ENCODE measurements at places on chromosomes 16 and 17.
A peak's percentile ranks its signal among the peaks of the same experiment; 100 is the strongest.

DNA sequence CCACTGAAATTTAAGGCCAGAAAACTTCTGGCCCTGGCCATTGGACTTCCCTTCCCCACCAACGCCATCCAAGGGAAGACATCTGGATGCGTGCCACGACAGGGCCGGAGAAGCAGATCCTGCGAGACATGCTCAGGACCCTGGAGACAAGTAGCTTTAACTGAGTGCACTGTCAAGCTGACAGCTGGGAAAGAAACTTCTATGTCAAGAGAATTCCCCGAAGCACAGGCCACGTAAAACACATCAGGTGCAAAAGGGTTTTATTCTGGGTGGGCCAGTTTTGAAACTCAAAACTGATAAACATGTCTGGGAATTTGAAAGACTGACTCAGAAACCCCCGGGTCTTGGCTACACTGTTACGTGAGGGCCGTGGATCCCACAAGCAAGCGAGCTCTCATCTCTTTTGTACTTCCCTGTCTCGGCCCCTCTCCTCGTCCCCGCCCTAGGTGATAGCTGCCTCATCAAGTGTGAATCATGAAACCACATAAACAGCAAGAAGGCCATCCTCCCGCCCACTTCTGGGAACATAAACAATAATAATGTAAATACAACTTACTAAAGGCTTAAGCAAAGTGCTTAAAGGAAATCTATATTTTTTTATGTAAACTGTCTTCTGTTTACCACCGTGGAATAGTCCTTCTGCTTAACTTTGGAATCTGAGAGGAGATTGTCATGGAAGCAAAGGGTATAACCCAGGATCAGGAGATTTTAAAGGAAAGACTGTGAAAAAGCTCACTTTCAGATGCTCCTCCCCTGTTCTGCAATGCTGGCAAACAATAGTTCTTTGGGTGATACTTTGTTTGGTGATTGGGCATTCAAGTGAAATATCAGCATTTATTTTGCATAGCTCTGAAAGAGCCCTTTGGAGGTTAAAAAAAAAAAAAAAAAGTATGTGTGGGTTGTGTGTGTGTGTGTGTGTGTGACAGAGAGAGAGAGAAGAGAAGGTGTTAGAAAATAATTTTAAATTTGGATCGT, 406.0 kb upstream of the MAF start:
- no peak for DNase-seq

DNA sequence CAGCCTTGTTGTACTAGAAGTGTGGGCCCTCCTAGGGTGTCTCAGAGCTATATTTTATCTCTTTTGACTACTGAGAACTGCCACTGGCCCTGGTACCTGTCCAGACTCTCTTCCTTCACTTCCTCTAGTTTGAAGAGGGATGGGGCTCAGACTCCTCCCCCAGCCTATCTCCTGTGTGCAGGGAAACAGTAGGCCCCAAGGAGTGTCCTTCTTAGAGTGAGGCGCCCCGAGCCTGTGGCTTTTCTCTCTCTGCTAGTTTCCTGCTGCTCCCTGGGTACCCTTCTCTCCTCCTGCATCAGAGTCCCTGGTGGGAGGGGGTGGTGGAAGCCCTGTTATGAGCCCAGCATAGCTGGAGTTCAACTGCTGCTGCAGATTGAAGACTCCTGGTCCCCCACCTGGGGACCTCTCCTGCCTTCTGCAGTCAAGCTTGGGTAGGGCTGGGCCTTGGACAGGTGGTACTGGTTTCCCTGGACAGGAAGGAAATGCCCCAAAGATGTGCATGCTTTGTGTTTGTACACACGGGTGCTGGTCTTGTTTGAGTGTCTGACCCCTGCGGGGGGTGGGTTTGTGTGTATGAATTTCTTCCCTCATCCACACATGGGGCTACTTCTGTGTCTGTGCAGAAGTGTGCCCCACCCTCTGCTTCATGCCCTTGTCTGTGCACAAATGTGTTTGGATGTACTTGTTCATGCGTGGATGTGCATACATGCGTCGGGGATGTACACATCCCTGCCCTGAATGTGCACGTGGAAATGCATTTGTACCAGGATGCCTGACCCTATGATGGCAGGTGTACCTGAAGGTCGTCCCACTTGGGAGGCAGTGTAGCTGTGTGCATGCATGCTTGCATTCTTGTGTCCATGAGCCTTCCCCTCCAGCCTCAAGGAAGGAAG, 6.9 kb downstream of the RARA start:
- no peak for DNase-seq

- no peak for DNase-seq
Observed at GRCh38 chr17:56157845-56158244, 4.6 kb downstream of the ANKFN1 start.

DNA sequence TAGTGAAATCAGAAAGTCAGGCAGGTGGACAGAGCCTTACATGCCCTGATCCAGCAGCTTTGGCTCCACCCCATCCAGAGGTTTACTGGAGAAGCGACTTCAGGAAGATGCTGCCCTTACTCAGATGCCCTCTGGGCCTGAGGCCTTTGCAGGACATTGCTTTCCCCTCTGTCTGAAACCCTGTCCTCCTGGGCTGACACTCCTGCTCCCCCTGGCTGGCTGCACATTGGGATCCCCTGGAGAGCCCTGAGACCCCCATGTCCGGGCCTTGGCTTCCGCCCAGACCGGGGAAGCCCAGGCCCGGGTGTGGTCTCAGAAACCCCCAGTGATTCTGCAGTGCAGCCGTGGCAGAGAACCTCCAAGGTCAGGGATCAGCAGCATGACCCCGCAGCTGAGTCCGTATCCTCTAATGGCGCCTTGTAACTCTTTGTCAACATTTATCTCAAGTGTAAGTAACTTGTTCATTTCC, 36.6 kb downstream of the BCO1 start:
- DNase-seq, result no peak

- DNase-seq, result no peak
Observed at GRCh38 chr17:56109836-56110235, 43.4 kb upstream of the ANKFN1 start.

DNA sequence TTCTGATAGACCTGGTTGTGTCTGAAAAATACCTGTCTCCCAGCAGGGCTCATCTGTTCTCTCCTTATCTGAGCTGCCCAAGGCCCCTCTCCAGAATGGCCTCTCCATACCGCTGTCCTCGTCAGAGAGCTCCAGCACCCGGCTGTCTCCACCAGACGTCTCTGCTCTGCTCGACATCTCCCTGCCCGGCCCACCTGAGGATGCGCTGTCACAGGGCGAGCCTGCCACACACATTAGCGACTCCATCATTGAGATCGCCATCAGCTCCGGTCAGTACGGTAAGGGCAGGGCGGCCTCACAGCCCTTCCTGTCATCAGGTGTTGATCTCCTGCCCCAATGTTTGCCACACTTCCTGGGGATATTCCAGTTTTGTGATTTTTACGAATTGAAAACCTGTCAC, 10.2 kb upstream of the JPT2 start:
- DNase-seq, result no peak

- no peak for DNase-seq
Observed at GRCh38 chr17:75271955-75272847, 1.2 kb upstream of the MIF4GD start.

DNA sequence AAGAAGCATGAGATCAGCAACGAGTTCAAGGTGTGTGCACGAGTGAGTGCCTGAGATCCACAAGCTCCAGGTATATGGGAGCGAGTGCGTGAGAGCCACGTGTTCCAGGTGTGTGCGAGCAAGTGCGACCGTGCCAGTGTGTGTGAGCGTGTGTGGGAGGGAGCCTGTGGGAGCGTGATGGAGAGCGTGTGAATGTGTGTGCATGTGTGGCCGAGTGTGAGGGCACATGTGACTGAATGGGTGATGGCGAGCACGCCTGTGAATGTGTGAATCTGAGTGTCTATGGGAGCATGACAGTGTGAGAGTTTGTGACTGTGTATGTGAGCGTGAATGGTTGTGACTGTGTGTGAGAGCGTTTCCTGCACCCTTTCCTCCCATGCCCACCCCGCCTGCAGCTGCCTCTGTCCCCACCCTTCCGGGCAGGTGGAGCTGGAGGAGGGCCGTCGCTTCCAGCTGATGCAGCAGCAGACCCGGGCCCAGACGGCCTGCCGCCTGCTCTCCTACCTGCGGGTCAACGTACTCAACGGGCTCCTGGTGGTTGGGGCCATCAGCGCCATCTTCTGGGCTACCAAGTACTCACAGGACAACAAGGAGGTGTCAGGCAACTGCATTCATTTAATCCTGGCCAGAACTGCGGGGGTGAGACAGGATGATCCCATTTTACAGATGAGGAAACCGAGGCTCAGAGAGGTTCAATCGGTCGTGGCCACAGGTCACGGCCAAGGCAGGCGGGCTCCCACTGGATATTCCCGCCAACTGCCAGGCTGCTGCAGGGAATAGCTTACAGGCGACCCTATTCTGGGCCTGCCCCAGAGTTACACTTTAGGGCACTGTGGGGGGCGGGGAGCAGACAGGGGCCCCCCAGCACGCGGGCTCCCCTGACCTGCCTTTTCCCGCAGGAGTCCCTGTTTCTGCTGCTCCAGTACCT, 3.7 kb downstream of the TMC8 start:
- peak; percentile 61 for DNase-seq

DNA sequence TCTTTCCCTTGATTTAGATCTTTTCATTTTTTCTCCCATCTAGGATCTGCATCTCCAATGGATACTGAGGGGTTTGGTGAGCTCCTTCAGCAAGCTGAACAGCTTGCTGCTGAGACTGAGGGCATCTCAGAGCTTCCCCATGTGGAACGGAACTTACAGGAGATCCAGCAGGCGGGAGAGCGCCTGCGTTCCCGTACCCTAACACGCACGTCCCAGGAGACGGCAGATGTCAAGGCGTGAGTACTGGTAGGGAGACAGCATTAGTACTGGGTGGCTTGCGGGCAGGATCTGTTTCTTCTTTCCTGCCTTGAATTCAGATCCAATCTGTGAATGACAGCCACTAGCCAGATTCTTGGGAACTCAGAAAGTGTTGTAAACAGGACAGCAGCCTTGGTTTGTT, 18.3 kb downstream of the NUP93 start:
- no peak for DNase-seq

DNA sequence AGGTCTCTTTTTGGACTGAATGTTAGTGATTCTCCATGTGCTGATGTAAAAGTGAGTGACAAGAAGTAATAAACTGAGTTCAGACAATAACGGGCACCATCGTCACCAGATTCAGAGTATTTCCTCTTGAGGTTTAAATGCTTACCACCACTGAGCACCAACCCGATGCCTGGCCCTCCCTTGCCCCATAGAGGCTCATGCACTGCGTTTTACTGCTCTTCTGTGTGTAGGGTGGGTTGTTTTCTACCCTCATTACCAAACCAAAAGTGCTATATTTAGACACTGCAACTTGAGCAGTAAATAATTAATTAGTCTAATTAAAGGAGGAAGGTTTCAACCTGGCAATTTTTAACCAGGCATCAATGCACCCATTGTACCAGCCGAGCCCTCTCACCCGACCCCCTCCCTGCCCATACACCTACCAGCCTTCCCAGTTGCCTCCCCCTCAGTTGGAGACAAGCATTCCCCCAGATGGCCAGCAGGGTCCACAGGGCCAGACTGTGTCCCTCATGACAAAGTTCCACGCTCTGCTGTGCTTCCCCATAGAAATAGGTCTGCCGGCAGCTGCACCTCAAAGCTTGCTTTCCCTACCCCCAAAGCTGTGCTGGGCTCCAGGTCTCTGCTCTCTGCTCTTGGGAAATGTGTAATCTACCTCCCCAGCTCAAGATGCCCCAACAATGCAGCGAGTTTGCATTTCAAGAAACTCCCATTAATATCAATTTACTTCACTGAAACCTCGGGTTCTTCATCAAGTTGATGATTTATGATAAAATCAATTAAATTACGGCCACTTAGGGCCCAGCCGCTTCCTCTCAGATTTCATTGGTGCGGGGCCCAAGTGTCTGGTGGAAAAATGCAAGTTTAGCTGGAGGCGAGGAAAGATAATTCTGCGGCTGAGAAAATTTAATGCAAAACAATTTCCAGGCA, 16.0 kb downstream of the HOXB4 start:
- peak; percentile 43 for DNase-seq

DNA sequence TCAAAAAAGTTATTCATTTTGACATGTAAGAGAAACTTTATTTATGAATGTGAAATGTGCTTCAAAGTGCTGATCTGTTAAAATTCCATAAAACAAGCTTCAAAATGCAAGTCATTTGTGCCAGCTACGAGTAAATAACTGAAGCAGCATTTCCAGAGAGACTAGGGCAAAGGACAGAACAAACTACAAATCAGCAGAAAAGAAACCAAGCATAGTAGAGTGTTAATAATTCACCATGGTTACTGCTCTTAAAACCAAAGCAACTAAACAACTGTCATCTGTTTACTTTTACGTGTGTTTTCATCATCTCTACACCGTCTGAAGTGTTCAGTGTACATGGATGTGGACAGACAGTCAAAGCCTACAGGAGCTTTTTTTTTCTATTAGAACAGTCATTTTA, 1.6 kb upstream of the ASPA start:
- DNase-seq, result peak; percentile 1

- DNase-seq, result no peak
Observed at GRCh38 chr17:16652847-16653366, 743 bp downstream of the ZNF624 start.

DNA sequence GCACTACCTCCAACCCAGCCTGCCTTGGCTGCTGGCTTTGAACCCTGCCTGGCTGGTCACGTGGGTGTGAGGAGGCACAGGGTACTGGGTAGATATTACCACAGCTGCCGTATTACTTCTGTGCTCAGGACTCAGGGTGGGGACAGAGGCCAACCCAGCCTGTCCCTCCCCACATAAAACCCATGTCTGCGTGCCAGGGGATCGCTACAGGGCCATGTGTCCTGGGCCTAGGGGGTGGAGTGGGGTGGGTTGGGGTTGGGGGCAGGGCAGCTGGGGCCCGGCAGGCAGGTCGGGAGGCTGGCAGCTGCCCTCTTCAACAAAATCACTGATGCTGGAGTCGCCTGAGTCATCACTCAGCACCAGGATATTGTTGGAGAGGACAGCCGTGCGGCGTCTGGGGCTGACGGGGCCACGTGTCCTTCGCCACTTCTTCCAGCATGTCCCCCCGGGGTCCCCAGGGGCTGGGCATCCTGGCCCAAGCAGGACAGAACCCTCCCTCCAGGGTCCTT, 39.7 kb upstream of the PVALEF start:
- DNase-seq, result no peak

DNA sequence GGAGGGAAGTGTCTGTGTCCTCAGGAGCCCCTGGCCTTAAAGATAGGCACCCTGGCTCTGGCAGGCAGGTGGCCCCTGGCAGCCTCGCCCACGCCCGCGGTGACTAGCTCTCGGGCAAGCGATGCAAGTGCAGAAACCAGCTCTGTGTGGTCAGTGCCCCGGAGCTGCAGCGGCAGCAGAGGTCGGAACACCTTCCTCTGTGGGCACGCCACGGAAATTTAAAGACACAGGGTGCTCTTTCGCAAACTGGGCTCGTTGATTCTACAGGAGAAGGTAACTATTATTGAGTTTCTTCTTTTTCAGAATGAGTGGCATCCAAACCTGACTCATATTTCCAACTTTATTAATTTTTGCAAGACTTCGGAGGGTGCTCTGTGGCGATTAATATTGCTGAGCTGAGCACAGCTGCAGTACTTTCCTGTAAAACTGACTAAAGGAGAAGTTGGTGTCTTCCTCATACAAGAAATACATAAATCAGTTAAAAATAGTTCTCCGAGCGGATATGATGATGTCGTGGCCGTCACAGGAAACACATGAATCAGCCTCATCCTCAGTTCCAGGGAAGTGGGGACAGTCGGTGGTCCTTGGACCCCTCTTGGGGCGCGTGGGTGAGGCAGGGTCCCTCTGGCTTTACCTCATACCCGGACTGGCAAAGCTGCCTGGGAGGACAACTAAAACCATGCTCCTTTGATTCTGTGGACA, 120.2 kb downstream of the METRNL start:
- DNase-seq, result peak; percentile 59

GRCh38 chr16:77850636-77851333, 62.4 kb downstream of the VAT1L start:
- DNase-seq, result peak; percentile 67

- DNase-seq, result no peak
Observed at GRCh38 chr17:33874617-33875060, 380.4 kb upstream of the CCL2 start.

Data from lung microvascular endothelial cell (primary cell).